ENCODE measurements at places on chromosomes 12 and 14.

DNA sequence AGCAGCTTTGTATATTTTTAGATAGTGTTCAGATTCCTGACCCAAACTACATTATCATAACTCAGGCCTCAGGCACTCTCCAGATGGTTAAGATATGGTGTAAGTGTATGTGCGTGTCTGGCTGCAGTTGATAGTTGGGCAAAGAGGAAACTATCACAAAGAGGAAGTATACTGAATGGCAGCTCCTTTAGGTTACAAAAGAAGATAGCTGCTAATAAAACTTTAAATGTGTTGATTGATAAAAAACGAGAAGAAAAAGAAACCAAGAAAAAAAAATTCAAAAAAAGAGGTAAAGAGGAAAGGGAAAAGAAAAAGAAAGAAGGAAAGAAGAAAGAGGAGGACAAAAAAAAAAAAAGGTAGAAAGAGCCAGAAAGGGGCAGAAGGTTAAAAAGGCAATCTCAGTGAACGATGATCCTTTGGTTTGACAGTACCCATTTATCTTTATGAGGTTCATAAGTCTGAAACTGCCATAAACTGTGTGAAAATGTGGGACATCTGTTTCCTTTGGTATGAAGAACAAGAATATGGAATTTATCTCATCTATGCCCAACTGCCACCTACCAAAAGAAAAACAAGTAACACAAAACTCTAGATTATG is 42.2 kb downstream of the TAOK3 start:
- peak; percentile 82 for DNase-seq

- DNase-seq = no peak
Observed at GRCh38 chr14:89165189-89166181, 251.5 kb downstream of the FOXN3 start.

- no peak for DNase-seq
Observed at GRCh38 chr14:100972118-100972897, 68.8 kb upstream of the RTL1 start.

- no peak for DNase-seq
Observed at GRCh38 chr14:50533241-50533705, 904 bp upstream of the MAP4K5 start.

- no peak for DNase-seq
Observed at GRCh38 chr12:5480218-5480937, 48.5 kb downstream of the NTF3 start.

GRCh38 chr12:20370866-20371519 is 2.7 kb downstream of the PDE3A start:
- DNase-seq = no peak

DNA sequence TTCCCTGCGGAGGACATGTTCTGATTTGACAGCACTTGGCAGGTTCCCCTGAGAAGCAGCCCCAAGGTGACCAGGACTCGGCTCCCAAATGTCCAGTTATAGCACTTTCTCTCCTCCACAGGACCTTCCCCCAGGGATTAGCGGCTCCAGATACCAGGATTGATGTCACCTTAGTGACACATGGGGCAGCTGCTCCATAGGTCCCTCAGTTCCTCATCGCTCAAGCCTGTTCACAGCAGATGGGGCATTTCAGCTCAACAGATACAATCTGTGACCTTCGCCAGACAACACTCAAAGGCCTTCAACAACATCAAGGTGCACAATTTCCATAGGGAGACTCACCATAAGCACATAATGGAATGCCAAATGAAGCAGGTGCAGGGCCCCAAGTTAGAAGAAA is 67.9 kb upstream of the ZFP36L1 start:
- DNase-seq = no peak

- DNase-seq = peak; percentile 55
Observed at GRCh38 chr12:122190842-122191668, 8.1 kb downstream of the LRRC43 start.

DNA sequence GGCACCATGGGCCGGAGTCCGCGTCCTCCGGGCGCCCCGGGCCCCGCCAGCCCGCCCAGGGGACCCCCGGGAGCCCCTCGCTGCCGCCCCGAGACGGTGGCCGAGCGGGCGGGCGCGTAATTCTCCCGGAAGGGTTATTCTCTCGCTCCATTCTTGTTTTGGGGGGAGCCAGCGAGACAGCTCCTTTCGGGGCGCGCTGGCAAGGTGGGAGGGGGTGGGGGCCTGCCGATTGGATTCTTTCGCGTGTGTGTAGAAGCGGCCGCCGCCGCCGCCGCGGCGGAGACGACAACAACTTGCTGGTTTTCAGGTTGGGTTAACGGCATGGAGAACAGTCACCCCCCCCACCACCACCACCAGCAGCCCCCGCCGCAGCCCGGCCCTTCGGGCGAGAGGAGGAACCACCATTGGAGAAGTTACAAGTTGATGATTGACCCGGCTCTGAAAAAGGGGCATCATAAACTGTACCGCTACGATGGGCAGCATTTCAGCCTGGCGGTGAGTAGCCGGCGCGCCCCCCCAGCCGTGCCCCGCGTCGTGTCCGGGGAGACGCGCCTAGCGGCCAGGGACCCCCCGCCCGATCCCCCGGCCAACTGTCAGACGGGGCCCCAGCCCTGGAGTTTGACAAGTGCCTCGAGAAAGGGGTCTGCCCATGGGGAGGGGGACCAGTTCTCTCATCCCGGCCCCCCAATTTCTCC is 755 bp downstream of the SETD1B start:
- DNase-seq = peak; percentile 41

GRCh38 chr14:105250986-105251385 is 2.7 kb downstream of the BTBD6 start:
- no peak for DNase-seq

- no peak for DNase-seq
Observed at GRCh38 chr12:124020514-124020949, 47.5 kb downstream of the ZNF664 start.

DNA sequence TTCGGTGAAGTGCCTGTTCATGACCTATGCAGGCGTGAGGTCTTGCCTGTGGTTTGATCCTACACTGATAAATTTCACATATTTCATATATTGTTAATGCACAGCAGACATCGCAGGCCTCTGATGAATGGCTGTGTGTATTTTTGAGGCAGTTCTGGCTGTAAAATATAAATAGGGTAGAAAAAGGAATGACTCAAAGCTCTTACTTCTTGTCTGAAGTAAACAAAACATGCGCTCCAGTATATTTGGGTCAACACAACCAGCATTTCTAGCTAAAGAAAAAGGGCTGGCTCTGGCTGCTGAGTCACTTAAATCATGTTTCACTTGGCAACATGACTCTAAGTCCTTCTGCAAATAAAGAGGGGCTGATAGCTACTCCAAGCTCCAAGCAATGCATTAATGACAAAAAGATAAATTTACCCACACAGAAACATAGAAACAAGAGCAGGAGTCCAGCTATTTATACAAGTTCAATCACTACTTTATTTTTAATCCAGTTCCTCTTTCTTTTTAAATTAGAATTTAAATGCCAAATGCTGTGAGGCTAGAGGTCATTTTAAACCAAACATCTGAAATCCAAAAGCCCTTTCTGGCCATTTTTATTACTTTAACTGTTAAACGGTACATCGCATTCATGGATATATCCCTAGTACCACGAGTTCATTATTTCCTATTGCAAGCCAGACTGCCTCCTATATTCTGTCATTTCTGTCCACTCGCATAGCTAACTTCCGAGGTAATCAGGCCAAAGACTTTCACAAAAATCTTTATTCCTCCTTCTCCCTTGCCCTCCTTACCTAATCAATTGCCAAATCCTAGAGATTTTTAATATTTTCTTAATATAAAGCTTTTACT is 54.3 kb upstream of the TMCC3 start:
- DNase-seq = peak; percentile 63

GRCh38 chr12:52703878-52704277 is 554 bp upstream of the KRT77 start:
- no peak for DNase-seq

DNA sequence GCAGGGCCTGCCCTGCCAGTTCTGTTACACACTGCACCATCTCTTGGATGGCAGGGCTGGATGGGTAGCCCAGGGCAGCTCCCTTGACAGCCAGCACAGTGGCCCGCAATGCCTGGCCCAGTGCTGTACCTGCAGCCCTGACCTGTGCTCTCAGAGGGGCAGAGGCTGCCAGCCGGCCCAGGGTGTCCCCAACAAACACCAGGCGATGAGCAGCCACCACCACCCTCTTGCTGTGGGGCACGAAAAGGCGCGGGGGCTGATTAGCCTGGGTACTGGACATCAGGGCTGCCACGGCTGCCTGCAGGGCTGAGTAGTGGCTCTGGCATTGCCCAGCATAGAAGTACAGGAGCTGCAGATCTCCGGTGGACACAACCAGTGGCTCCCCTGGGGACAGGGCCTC is 4.6 kb upstream of the SLC22A17 start:
- DNase-seq = no peak

DNA sequence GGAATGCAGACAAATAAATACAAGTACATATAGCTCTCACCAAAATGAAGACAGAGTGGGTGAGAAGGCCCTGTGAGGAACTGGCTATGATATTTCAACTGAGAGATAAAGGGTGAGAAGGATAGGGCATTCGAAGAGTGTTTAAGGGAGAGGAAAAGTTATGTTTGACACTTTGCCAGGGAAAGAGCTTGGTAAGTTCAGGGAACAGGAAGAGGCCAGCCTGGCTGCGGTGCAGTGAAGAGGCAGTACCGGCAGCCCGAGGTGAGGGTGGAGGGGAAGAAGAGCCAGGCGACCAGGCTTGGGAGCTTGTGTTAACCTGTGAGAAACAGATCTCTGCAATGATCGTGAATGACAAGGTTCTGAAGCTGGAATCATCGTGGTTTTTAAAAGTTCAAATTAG is 84.7 kb upstream of the RFX4 start:
- no peak for DNase-seq

DNA sequence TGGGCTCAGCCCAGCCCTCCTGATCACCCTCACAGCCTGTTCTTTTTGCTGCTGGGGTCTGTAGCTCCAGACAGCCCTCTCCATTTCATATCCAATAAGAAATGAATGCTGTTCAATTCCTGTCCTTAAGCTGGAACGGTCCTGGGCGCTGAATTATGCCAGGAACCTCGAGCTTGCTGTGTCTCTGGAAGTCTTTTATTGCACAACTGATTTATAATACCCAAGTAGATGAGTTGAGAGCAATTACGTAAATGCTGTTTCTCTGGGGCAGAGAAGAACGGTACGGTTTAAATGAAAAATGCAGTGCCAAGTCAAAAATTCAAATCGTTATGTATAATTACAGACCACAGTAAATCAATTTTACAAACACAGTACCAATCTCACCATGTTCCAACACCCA is 161.0 kb downstream of the SAMD4A start:
- peak; percentile 30 for DNase-seq

- DNase-seq = no peak
Observed at GRCh38 chr12:96054244-96054610, 18.8 kb upstream of the LTA4H start.

DNA sequence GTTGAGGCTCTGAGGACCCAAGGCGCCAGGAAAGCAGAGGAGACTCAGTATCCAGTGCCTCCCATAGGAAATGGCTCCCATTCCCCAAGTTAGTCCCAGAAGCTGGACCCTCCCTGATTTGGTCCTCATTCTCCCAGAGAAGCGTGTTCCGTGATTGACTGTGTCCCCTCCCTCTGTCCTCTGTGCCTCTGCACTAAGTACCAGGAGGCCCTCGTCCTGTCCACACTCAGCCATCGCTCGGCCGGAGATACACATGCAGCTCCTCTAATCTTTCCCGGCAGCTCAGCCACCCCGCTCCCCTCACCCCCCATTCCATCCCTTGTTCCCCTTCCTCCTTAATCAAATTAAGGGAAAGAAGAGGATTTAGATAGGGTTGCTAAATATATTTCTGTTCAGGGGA is 28.3 kb upstream of the ATP2A2 start:
- DNase-seq = no peak

GRCh38 chr14:55578511-55578910 is 1.5 kb upstream of the KTN1 start:
- DNase-seq = no peak

DNA sequence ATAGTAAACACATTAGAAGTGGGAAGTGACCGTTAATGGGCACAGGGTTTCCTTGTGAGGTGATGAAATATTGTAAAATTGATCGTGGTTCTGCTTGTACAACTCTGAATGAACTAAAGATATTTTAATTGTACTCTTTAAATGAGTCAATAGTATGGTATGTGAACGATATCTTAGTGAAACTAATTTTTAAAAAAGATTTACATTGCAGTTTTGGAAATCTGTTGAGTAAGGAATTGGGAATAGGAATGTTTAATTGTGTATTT is 1.7 kb downstream of the ZNF410 start:
- peak; percentile 52 for DNase-seq

DNA sequence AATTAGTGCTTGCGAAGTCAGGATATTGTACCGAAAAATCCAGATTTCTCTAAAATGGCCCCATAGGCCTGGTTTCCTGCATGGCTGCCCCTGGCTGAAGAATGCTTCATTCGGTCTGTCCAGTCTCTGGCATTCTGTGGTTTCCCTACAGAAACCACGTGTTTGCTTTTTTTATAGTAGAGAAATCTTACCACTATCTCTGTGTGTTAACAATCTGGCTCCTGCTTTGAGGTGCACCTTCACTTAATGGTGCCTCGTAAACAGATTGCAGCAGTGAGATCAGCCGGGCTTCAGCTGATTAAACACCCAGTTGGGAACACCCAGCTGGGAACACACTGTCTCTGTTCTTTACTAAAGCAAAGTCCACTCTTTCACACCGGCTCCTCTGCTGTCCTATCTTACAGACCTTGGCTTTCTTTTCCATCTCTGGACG is 6.7 kb upstream of the DNAAF2 start:
- DNase-seq = peak; percentile 49

DNA sequence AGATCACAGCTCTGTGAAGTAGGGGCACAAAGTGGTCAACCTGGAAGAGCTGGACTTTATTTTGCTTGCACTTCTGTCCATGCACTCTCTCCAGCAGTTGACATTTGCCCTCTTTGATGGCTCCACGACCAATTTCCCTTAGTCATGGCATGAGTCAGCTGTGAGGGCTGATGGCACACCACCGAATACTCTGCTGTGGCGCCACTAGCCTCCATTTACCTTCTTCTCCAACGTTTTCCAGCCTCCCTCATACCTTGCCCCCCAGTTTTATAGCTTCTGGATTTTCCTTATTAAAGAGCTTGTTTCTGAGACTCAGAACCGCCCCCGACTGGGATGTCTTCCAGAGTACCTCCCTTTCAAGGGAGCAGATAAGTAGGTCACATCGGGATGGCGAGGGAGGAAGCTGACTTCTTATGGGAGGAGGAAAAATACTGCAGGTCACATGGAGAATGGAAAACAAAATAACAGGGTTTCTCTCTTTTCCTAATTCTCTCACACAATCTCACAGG is 17.6 kb downstream of the NINJ2 start:
- peak; percentile 70 for DNase-seq

- no peak for DNase-seq
Observed at GRCh38 chr12:32897281-32897610, 669 bp upstream of the PKP2 start.

DNA sequence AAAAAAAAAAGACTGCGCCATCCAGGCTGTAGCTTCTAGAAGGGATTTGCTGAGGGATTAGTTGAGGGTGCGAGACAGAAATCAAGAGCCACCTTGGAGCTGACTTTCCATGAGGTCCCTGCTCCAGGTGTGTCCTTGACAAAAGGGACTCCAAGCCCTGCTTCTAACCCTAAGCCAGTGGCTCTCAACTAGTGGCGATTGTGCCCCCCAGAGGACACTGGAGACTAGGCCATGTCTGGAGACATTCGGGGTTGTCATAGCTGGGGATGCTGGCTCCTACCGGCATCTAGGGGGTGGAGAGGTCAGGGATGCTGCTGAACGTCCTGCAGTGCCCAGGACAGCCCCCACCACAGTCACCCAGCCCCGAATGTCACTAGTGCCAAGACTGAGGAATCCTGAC is 40.6 kb downstream of the SPRING1 start:
- DNase-seq = peak; percentile 21
